Pons (tissue), 1 donor: ENCODE measurements at places on chromosomes 3 and 15.

DNA sequence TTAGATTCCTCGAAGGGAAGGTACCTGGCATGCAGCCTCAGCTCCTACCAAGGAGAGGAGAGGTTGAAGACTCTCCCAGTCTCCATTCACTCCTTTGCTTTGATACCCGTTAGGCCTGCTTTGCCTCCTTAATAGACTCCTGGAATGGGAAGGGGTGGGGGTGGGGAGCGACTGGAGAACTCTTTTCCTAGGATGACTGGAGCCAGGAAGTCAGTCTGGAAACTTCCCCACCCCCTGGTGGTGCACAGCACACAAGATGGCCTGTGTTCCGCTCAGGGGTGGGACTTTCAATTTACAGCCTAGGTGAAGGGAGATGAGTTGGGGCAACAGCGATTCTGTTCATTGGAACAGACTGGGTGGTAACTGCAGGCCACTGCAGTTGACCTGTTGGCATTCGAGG is 21.4 kb upstream of the CELF6 start:
- DNase-seq, result no peak

GRCh38 chr3:141305436-141305835 is 62.9 kb upstream of the ZBTB38 start:
- peak; percentile 49 for DNase-seq

- peak; percentile 7 for DNase-seq
Observed at GRCh38 chr15:47541562-47541961, 175.7 kb upstream of the SEMA6D start.

DNA sequence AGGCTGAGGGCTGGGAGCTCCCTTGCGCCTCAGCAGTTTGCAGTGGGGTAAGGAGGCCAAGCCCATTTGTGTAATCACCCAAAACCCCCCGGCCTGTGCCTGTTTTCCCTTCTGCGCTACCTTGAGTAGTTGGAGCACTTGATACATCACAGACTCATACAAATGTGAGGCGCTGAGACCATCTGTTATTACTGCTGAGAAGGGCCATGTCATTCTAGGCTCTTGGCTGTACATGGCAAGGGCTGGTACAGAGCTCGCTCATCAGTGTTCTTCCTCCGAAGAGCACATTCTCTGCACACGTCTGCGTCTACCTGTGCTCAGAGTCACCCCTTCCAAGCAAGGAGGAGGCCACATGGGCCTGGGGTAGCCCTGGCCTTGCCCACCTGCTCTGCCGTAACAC is 9.3 kb downstream of the PLA2G4B start:
- DNase-seq, result no peak

GRCh38 chr15:101198031-101198575 is 53.7 kb downstream of the CHSY1 start:
- no peak for DNase-seq

GRCh38 chr3:72082186-72082715 is 297.3 kb upstream of the PROK2 start:
- peak; percentile 32 for DNase-seq

- peak; percentile 35 for DNase-seq
Observed at GRCh38 chr15:82643992-82644391, 3.2 kb downstream of the CPEB1 start.

GRCh38 chr3:87901141-87901540 is 157.7 kb downstream of the CGGBP1 start:
- no peak for DNase-seq

DNA sequence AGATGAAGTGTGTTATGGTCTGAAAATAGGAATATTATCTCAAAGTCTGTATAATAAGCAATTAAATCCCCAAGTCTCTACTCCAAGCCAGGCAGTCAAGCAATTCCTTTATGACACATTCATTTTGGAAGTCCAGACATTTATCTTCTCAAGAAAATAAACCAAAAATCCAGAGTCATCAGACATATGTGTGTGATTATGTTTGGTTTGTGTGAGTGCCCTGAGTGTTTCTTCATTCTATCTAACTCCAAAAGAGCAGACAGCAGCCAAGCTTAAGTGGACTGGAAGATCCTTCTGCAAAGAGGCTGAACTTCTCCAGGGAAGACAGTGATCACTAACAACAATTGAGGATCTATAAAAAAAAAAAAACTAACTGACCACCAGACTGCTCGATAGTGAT is 239.8 kb downstream of the STAG1 start:
- DNase-seq, result no peak

DNA sequence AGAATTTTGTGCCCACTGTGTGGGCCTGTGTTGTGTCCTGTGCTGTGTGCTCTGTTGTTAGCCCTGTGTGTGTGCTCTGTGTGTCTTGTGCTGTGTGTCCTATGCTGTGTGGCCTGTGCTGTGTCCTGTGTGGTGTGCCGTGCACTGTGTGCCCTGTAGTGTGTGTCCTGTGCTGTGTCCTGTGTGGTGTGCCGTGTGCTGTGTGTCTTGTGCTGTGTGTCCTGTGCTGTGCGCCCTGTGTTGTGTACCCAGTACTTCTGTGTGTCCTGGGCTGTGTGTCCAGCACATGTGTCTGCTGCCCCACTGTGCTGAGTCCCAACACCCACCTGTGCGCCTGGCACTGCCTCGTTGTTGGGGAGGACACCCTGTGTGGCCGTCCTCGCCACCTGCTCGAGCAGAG is 53.2 kb upstream of the CHRNA7 start:
- no peak for DNase-seq

GRCh38 chr15:62552444-62552843 is 387.4 kb upstream of the C2CD4B start:
- no peak for DNase-seq

- no peak for DNase-seq
Observed at GRCh38 chr3:58526515-58526957, 10.5 kb downstream of the ACOX2 start.

- DNase-seq, result no peak
Observed at GRCh38 chr3:156985711-156986110, 159.6 kb downstream of the LEKR1 start.

DNA sequence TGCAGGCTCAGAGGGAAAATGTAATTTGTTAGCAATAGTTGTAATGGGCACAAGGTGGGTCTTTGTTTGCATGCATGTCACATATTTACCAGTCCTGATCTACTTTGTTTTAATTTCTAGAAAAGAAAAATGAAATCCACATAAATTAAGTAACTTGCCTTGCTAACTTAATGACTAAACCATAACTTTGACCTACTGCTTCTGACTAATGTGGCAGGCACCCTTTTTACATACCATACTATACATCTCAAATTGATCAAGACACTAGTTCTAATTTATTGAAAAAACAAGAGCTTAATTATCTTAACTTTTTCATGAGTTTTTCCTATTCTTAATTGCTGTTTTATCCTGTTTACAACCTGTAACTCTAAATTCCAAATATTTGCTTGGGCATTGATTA is 93.2 kb downstream of the ATP11B start:
- no peak for DNase-seq
